ENCODE measurements at places on chromosomes 6 and 20. TPM values are rescaled to one million over a fixed set of nuclear protein-coding genes. Genes with fewer than 3 reads are reported as not detected.

DNA sequence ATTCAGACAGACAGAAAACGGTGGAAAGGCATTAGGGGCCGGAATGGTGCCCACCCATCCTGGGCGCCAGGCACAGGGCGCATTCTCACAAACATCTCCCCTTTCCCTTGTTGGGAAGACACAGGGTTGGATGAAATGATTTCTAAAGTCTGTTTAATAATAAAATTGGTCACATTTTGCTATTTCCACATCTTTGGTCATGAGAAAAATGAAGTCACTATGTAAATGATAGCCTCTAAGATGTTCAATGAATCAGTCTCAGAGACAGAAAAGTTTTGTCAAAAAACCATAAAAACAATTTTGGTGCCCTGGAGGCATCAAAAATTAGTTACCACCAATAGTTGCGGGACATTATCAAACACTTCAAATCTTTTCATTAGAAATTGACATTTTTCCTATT, 40.7 kb downstream of the PRR18 start:
- no peak for DNase-seq

GRCh38 chr20:18728870-18729224, 84.7 kb upstream of the SCP2D1 start:
- DNase-seq = no peak

GRCh38 chr20:54139188-54139587, 34.6 kb downstream of the CYP24A1 start:
- DNase-seq = no peak

DNA sequence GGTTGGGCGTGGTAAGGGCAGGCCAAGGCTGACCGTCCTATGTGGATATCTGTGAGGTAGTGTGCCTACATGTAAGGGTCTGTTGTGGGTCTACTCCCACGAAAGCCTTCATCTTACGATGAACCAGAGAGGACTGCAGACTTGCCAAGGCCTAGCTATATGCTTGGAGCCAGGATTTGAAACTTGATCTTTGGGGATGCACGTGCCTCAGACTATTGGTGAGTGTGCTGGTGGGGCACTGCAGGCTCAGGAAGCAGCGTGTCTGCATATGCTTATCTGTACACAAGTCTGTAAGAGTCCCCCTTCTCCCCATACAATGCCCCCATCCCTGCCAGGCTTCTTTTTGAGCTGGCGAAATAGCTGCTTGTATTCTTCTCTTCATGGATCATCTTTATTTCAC, 17.9 kb downstream of the PLCG1 start:
- DNase-seq = no peak

DNA sequence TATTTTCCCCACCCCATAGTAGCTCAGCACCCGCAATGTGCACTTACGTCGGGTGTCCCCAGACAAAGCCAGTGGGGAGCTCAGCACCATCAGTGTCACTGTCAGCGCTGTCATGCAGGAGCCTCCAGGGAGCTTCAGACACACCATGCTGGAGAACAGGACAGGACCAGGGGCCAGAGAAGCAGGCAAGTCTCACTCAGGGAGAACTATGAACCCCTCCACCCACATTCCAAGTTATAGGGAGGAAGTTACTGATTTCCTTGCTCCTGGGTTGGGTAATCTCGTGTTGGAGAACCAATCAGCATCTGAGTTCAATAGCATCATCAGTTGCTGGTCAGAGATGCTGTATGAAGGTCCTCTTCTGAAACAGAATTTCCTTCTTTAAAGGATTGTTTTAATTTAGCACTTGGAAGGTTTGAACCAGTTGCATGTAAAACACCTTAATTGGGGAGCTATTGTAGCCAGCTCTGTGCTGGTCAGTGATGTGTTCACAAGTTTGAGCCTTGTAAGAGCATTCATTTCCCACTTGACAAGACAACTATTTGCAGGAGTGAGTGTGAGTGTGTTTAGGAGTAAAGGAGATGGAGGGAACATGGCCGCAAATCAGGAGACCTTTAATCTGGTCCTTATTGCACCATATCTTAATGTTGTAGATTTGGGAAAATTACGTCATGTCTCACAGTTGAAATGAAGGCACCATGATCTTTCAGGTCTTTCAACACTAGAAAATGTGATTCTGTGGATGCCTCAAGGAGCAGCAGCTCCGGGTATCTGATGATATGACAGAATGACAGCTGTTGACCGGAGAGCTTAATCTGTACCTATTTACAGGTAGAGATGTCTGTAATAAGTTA, at the start of gene HLA-DRB1:
Gene HLA-DRB1 (minus strand): TSS at position 253 of the 854 bp plus-strand sequence. CDS start 106 bp downstream, at position 147.
- no peak for DNase-seq

- no peak for DNase-seq
Observed at GRCh38 chr6:117288083-117288715, 22.8 kb downstream of the VGLL2 start.

DNA sequence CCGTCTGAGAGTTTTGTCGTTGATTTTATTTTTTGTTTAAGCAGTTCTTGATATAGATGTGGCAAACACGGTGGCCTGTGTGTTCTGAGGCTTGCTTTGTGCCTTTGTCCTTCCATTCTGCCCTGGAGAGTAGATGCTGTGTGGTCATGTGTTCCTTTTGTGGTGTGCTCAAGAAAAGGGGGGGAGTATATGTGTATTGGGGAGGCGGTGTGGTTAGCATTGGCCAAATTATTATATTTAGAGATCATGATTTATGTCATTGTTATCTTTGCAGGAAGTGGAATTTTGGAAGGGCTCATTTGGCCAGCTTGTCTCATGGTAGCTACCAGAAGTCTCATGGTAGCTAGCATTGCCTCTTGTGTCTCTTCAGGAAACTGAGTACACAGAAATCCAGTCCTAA, 16.4 kb downstream of the RREB1 start:
- no peak for DNase-seq

- no peak for DNase-seq
Observed at GRCh38 chr6:41464019-41464418, 82.2 kb upstream of the FOXP4 start.

- DNase-seq = no peak
Observed at GRCh38 chr6:2179241-2179640, 66.2 kb downstream of the GMDS start.

DNA sequence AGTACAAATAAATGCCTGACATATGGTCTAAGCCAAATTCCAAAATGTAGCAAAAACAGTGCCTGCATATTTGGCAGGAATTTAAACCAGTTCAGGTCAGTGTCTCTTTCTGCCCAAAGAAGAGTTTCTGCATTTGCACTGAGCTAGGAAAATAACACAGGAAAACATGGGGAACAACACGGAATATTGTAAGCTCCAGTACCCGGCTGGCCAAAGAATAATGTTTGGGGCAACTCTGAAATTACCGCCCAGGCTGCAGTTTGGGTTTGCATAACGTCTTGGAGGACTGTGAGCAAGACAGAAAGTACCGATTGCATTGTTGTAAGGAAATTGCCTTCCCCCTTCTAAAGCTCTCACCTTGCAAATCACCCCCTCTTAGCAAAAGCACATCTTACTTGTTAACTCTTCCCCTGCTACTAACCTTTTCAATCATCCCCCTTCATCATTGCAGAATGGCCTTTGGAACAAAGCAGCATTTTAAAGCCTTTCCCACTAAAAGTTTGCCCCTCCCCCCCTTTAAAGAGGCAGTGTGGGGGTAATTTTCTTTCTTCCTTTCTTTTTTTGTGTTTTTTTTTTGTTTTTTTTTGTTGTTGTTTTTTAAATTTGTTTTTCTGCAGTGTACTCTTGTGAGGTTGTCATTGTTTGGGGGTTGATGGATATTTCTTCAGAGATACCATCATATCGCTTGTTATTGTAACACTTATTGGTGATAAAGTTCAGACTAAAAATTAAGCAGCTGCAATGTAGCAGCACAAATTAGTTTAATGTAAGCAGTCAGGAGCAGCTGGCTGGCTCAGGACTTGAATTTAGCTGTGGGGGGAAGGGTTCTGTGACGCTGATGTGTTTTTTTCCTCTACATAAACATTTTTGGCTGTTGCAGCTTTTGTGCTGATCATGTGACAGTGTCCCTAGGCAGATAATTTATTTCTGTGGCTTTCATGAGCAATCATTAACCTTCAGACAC, 100.0 kb upstream of the CITED2 start:
- no peak for DNase-seq

DNA sequence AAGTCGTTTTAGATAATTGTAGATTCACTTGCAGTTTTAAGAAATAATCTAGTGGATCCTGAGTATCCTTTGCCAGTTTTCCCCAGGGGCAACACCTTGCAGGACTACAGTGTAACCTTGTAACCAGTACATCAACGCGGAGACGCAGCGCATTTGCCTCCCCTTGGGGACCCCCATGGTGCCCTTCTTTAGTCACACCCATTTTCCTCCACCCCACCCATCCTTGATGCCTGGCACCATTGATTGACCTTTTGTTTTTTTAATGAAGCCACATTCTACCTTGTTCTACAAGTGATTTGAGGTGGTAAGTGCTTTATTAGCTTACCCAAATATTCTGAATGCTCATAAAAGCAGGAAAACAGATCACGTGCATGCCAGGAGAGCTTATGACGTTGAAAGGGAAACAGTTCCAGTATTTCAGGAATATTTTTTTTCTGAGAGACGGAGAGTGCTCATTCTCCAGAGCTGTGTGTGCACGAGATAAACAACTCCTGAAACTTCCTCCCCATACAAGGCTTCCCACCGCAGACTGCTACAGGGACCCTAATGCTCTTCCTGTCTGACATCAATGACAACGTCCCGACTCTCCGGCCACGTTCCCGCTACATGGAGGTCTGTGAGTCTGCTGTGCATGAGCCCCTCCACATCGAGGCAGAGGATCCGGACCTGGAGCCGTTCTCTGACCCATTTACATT, 35.7 kb downstream of the CDH26 start:
- no peak for DNase-seq

DNA sequence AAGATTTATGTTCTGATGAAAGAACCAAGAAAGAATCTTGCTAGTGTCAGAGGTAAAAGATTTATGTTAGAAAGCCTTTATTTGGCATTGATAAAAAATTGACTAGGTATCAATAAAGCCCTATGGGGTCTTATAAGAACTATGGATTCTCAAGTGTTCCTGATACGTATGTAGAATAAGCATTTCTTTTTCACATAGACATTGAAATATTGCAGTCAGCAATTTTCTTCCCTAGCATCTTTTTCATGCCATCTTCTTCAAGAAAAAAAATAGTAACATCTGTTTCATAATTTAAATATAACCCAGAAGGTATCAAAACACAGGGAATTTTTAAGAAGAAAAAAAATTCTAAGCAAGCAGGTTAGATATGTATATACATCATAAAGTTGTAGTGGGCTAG, 230.6 kb downstream of the CENPW start:
- DNase-seq = no peak

GRCh38 chr6:147127587-147127986, 76.6 kb upstream of the STXBP5 start:
- DNase-seq = no peak

DNA sequence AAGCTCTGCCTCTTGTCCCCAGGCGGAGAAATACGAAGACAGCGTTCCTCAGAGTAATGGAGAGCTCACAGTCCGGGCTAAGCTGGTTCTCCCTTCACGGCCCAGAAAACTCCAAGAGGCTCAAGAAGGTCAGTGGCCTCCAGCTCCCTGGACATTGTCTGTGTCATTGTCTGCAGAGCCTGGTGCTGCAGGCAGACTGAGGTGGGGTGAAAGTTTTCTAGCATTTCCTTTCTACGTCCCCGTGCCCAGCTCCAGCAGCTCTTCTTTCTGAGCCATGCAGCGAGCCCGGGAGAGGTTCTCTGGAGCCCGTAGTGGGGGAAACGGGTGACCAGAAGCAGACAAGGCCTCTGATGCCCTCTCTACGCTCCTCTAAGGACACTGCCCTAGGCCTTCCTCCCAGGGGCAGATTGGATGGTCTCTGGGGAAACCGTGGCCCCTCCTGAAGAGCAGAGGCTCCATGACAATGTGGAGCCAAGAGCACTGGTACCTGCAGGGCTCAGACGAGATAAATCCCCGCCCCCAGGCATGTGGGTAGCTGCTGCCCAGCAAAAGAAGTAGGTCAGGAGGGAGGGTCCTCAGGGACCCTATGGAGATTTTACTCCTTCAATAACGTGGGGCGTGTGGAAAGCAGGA, 58.4 kb downstream of the EZR start:
- DNase-seq = no peak

- DNase-seq = no peak
Observed at GRCh38 chr6:41177287-41177686, 14.4 kb upstream of the TREM2 start.

GRCh38 chr6:24052590-24052961, 73.4 kb upstream of the NRSN1 start:
- no peak for DNase-seq

GRCh38 chr6:34601706-34602105, 45.6 kb upstream of the SPDEF start:
- DNase-seq = peak; percentile 41

GRCh38 chr6:11013721-11014070, 30.4 kb downstream of the ELOVL2 start:
- DNase-seq = no peak

The BAK1 gene
- total RNA-seq = 11.5 TPM

The NNAT gene
- total RNA-seq = 1,047 TPM

The ITPR3 gene
- total RNA-seq = 0.34 TPM

The OR2H2 gene
- not detected for total RNA-seq

The TFAP2A gene
- 0.32 TPM for total RNA-seq

The PPP1R16B gene
- 5.3 TPM for total RNA-seq

The SNAP25 gene
- 61.0 TPM for total RNA-seq

The ADGRG6 gene
- not detected for total RNA-seq

The PARD6B gene
- total RNA-seq = 4.0 TPM

The PDE10A gene
- total RNA-seq = 24.5 TPM

Data from glutamatergic neuron (in vitro differentiated cells).